ENCODE measurements at places on chromosomes 1 and 21.

DNA sequence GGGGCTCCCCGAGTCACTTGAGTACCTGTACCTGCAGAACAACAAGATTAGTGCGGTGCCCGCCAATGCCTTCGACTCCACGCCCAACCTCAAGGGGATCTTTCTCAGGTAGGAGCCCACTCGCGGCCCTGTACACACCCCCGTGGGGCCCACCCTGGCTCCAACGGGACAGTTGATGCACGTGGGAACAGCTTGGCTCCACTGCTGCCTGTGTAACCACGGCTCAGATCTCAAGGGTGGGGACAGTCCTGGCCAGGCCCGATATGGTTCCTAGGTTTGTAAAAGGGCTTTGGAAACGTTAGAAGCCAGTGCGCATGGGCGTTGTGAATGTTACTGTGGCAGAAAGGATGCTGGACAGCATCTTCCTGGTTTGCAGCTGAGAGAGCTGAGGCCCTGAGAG, 18.8 kb downstream of the PODN start:
- DNase-seq, result no peak

DNA sequence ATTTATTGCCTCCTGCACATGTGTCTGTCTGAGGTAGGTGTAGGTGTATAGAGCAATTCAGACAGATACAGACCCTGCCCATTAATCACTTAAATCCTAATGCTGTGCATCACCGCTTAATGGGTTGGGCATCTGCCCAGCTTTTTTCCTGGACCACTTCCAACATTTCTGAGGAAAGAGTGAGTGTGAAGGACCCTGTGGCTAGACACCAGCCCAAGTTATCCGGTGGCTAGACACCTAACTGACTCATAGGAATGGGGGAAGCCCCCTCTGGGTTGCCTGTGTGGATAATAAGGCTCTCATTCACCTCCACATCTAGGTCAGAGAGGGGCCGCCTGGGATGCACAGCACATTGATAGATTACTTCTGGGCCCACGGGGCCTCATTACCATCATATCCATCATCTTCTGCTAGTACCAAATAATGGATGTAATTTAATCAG, 121.1 kb upstream of the RAVER2 start:
- DNase-seq, result no peak

GRCh38 chr1:204400882-204401510, 10.6 kb downstream of the PPP1R15B start:
- no peak for DNase-seq

DNA sequence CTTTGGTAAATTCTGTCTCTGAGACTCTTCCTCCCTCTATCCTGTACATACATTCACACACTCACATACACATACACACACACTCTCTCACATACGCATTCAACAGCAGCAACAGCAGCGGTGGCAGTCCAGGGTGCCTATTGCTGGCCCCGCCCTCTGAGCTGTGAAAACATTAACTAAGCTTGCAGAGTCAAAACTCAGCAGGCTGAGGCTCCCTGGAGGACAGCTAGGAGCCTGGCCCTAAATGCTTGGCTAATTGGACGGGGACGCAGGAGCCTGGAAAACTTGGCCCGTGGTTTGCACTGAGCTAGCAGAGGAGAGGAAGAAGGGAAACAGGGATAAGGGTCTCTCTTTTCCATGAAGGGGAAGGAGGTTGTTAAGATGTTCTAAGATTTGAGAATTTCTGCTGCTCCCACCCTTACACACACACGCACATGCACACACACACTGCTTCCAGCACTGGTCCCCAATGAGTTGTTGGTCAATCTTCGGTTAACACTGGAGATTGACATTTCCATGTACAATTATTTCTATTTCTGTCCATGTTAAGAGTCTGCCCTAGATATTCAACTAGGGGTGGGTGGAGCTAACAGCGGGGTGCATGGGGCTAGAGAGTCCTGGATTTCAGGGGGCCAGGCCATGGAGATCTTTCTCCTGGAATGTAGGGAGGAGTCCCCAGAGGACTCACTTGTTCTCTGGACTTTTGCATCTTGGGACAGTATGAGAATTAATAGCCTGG, 94.2 kb downstream of the PLXNA2 start:
- DNase-seq, result no peak

DNA sequence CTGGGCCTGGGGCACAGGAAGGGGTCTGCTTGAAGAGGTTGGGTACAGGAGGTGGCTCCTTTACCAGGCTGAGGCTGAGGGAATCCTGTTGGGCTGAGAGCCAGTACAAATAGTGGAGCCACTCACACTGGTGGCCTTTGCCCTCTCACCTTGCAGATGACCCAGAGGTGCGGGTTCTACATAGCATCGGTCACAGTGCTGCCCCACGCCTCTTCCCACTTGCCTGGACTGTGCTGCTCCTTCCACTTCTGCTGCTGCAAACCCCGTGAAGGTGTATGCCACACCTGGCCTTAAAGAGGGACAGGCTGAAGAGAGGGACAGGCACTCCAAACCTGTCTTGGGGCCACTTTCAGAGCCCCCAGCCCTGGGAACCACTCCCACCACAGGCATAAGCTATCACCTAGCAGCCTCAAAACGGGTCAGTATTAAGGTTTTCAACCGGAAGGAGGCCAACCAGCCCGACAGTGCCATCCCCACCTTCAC, 1.8 kb upstream of the SLC50A1 start:
- no peak for DNase-seq

- no peak for DNase-seq
These were observed 3.5 kb downstream of the CHODL start for GRCh38 chr21:18248171-18248570.

DNA sequence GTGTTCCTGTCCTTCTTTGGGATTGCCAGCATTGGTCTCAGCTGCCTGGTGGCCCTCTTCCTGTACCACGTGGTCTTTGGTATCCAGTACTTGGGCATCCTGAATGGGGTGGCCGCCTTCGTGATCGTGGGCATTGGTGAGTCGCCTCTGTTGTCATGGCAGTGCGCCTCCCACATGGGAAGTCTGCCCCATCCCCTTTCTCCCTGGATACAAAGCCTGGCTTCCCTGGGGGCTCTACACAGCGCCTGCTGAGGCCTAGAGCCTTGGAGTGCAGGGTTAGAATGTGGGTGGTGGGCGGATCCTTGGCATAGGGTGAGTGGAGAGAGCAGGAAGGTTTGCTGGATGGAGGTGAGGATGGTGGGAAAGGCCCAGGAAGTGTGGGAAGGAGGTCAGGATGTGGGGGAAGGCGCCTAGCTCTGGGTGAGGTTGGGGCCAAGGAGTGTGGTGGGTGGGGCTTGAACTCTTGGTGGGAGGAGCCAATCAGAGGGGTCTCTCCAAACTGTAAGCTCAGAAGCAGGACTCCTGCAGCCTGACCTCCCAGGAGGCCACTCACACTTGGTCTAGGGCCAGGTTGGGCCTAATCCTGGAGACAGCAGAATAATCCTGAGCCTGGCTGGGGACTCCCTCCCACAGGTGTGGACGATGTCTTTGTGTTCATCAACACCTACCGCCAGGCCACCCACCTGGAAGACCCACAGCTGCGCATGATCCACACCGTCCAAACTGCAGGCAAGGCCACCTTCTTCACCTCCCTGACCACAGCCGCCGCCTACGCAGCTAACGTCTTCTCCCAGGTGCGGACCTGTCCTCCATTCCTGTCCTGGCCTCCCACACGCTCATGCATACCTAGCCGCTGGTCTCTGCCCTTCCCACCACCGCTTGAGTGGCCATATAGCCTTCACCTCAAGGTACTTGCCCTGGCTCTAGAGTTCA, 36.7 kb downstream of the DISP3 start:
- no peak for DNase-seq

GRCh38 chr1:217734973-217735372, 103.8 kb downstream of the SPATA17 start:
- no peak for DNase-seq

DNA sequence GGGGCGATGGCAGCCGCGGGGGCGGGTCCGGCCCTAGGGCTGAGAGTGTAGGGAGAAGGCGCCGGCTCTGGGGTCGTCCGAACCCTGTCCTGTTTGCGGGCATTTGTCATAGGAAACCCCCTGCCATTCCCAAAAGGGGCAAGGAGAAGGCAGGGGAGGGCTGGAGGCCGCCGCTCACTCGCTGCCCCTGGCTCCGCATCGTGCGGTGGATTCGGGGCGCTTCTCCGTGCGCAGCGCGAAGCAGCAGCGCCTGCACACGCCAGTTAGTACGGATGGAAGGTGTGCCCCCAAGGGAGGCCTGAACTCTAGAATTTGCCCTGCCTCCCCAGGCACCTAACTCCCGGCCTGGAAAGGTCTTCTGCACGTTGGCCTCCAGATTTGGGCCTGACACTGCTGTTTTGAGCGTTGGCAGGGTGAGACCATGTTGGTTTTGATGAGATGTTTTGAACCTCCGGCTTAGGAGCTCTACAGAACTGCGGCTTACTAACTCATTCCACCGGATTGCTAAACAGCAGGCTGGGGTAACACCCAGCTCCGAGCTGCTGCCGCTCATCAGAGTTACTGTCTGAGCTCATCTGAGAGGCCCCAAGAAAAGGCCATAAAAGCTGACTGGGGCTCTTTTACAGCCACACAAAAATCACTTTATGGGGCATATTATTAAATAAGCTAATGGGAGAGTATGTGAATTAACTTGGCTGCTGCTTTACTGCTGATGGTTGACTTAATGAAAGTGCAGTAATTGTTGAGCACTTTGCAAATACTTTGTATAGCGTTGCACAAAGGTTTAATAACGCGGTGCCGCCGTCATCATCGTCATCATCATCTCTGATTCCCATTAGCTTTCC, 987 bp downstream of the GPR137B start:
- peak; percentile 16 for DNase-seq

- no peak for DNase-seq
These were observed 385.8 kb downstream of the NTNG1 start for GRCh38 chr1:107526524-107527198.

Data from AG04450 (cell line).